Amniotic stem cell (primary cell): ENCODE measurements at places on chromosomes 3 and 15.

DNA sequence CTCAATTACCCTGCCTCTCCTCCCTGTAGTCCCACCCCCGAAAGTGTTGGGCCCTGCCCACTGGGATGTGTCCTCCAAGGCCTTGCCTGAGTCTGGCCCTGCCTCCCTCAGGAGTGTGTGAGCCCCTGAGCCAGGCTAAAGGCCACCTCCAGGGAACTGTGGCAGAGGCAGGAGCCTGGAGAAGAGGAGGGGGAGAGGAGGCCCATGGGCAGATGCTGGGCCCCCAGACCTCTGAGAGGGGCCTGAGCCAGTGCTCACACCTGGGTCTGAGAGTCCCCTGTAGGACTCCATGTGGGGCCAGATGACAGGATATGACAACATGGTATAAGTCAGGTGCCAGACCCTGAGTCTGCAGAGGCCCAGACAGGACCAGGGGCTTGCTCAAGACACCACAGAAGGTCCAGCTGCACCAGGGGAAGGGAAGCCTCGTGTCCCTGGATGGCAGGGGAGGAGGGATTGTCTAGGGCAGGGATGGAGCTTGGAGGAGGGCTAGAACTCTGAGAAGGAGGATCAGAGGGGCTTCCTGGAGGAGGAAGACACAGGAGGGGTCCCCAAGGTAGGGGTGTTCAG lies 217.9 kb downstream of the TBC1D2B start:
- DNase-seq, result no peak

- no peak for DNase-seq
These were observed 75.7 kb upstream of the ARNT2 start for GRCh38 chr15:80328496-80328895.

DNA sequence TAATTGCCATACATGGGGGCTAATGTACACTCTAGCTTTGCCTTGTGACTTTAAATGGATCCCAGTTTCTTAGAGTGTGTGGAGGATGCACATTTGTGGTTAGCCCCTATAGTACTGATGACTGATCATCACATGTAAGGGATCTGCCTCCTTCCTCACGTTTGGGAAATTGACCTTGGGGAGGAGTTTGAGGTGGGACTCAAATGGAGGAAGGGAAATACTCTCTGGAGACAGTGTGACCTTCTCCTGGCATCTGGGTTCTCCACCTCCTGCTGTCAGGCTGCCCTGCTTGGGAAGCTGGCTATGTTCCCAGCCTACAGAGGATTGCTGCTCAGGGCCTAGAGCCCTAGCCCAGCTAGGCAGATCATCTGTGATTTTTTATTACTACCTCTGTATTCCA lies 48.7 kb downstream of the PPM1L start:
- DNase-seq, result no peak

- DNase-seq, result no peak
These were observed 169.0 kb downstream of the ABHD5 start for GRCh38 chr3:43859766-43860165.

DNA sequence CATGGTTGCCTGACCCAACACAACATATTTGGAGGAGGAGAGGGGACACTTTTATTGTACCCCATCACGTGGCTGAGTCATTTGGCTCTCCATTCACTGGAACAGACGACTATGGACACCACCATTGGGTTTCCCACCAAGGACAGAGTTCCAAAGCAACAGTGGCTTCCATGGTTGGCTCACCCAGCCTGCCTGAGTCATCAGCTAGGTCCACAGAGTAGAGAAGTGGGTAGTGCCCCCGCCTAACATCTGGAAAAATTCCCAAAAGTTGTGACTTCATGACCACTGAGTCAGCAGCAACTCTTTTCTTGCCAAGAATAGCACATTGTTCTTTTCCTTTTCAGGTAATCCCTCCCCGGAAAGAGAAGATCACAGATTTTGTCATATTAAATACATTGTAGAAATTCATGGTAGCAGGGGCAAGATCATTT lies 3.0 kb upstream of the PPP1R2 start:
- peak; percentile 69 for DNase-seq

DNA sequence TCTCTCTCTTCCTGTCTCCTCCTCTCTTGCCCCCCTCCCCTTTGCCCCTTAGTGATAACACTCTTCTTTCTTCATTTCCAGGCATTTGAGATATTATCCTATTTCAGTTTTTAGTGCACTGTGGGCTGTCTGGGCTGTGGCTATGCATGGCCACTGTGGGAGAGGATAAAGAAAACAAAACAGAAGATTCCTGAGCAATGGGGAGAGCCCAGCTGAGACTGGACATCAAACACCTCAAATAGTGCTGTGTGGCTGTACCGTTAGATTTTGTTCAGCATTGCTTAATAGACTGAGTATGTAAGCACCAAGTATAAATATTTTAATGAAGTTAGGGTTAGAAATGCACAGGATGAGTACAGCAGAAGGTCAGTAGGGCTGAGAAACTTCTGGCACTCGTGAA lies 7.9 kb upstream of the GBE1 start:
- no peak for DNase-seq

- DNase-seq, result no peak
These were observed 3.6 kb downstream of the TRH start for GRCh38 chr3:129978123-129978522.

GRCh38 chr3:40930131-40930538 lies 269.2 kb upstream of the CTNNB1 start:
- no peak for DNase-seq

- no peak for DNase-seq
These were observed 56.0 kb upstream of the MITF start for GRCh38 chr3:69683082-69683806.

GRCh38 chr3:152365766-152366593 lies 97.3 kb downstream of the MBNL1 start:
- no peak for DNase-seq

DNA sequence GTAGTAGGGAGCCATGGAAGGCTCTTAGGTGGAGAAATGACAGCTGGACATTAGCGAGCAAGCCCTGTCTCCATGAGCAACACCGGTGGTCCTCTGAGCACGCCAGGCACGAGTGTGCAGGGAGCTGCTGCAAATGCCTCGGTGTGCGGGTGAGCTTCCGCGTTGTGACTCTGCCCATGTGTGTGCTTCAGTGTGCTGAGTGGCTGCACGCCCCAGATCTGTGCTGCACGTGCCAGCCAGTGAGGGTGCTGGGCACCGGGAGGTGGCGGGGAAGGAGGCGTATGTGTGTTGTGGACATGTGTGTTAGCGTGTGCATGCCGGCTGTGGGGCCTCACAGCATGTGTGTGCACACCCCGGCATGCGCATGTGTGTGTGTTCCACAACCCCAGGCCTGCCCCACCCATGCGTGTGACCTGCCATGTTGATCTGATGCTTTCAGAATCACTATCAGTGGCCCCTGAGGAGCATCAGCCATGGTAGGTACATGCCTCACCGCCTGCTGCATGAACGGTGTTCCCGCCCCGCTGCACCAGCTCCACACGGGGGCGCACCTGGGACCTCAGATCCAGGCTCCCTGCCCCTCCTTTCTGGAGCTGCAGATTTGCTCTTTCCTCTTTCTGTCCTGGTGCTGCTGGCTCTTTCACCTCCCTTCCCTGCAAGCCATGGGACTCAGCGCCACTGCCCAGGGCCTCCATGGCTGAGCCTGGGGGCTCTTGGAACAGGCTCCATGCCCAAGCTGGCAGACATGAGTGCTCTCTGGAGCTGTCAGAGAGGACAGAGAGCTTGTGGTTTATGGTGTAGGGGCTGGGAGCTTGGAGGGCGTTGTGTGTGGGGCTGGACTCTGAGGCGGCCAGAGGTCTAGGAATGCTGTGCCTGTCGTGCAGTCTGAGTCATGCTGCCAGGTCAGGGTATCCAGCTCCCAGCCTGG lies 169.4 kb downstream of the TBC1D2B start:
- DNase-seq, result no peak

DNA sequence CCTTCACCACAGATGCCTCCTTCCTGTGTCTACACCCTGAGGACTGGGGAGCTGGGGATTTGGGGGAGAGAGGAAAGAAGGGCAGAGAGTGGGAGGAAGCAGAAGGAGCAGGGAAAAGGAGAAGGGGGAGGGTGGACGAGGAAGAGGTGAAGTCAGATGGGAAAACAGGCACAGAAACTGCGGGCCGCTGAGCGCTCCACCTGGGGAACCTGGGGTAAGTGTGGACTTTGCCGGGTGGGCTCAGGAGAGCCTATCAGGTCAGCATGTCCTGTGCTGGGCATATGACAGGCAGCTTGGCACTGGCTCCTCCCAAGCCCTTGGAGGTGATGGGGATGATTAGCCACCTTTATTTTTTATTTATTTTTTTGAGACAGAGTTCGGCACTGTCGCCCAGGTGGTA lies 62.6 kb downstream of the CORO2B start:
- no peak for DNase-seq
